Muscle of arm (tissue), 14 donors: ENCODE measurements at places on chromosomes 16 and 17. TPM values are rescaled to one million over a fixed set of nuclear protein-coding genes. Genes with fewer than 3 reads are reported as not detected.

- DNase-seq: no peak
Measured at GRCh38 chr16:58046054-58046881, 20.7 kb downstream of the MMP15 start.

GRCh38 chr17:65060631-65061254 lies 4.2 kb upstream of the GNA13 start:
- no peak for DNase-seq

TBC1D3C gene
- polyA plus RNA-seq: not detected

FBXW10 gene
- polyA plus RNA-seq: 0.44 TPM
